Non-pigmented ciliary epithelial cell (primary cell): ENCODE measurements at places on chromosomes 4 and X.

GRCh38 chr4:90142081-90142480, 14.9 kb downstream of the CCSER1 start:
- no peak for DNase-seq

DNA sequence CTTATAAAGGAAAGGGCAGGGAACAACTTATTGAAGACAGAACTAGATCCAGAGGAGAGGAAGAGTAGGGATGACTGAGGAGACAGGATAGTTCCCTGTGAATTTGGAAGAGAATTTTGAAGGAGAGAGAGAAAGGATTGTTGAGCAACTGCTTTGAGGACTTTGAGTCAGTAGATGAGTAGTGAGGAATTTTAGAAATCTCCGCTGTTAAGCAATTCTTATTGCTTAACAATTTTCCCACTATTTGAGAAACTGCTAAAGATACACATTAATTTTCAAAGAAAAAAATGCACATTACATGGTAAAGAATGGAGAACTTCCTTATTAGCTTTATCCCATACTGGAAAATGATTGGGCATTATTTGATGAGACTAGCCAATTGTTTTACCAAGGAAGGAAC, 116.3 kb upstream of the NRK start:
- no peak for DNase-seq

GRCh38 chrX:141928432-141928831, 24.7 kb downstream of the MAGEC1 start:
- no peak for DNase-seq

- no peak for DNase-seq
Measured at GRCh38 chrX:145405012-145405411, 157.7 kb downstream of the SPANXN1 start.

DNA sequence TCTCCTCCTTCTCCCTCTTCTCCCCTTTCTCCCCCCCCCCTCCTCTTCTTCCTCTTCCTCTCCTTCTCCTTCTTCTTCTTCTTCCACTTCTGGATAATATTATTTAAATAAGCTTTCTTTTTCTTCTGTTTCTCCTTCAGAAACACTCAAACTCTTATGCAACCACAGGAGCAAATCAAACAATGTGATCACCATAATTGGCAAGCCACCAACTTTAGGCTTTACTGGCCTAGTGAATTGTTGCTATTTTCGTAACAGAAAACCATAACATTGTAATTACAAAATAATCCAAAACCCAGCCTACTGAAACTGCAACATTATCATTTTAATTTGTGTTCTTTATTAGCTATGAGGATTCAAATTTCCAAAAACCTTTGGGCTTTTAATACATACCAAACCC, 14.3 kb downstream of the DCAF8L1 start:
- peak; percentile 2 for DNase-seq

GRCh38 chr4:91222014-91222413, 1081.8 kb upstream of the GRID2 start:
- no peak for DNase-seq

DNA sequence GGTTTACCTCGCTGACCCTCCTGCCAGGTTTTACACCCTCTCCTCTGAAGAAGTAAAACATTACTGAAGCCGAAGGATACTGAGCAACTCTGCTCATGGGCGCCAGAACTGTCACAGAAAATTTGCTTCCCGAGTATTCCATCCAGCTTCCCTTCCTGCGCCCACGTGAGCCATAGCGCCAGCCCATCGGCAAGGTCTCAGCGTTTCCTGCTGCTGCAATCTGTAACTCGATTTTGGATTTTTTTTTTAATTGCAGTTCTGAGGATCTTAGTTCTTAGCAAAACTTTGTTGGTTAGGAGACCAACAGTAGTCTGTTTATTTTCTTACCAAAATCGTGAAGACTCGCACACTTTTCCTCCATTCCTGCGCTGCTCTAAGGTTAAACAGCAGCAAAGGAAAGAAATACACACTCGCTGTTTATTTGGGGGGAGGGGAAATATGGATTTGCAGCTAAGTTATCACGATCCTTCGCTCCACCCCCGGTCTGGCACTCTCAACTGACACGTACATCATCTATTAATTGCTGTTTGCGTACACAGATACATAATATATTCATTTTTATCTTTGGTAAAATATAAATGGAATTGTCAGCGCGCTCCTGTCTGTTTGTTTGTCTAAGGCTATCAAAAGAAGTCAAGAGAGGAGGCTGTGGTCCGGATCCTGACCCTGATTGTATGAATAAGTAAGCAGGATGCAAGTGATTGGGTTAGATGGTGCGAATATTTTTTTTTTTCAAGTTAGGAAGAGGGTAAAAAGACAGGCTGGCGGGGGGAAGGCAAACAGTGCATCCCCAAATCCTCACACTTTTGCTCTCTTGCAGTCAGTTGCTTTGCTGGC, at the start of gene TLL1:
Gene TLL1, plus strand, starts transcription at position 777 of the 837 bp plus-strand sequence. CDS start 668 bp downstream, outside the sequence.
- no peak for DNase-seq

DNA sequence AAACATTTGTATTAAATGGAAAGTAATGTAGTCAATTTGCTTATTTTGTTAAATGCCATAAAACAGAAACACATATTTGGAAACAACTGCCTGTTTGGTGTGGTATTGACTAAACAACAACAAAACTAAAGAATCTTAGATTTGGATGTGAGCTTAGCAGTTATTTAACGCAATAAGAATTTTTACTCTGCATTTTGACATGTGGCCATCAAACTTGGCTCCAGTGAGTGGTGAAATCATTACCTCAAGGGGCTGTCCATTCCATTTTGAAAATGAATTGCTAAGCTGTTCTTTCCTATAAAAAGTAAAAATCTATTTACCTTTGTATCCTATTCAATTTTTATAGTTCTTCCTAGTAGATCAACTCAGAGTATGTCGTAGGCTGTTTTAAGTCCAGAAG, 84.2 kb downstream of the DKK2 start:
- no peak for DNase-seq

- DNase-seq = no peak
Measured at GRCh38 chrX:153829799-153830639, at the start of gene PDZD4. TSS of gene PDZD4 (minus strand) at chrX:153830544. CDS start at chrX:153830298, 246 bp downstream.

DNA sequence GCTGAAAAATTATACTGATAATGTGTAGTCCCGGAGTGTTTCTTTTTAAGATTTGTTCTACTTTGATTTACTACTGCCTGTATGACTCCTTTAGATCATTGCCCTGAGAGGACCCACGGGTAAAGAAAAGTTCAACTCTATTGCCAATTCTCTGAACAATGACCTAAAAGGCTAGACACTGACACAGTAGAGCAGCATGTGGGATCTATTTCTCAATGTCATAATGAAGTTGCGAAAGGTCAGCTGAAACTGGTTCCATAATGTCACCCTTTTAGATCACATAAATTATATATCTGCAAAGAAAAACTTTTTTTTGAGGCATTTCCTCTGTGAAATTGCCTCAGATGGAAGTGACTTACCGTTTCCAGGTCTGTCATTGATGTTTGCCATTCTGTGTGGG, 67.4 kb downstream of the GLRB start:
- no peak for DNase-seq

DNA sequence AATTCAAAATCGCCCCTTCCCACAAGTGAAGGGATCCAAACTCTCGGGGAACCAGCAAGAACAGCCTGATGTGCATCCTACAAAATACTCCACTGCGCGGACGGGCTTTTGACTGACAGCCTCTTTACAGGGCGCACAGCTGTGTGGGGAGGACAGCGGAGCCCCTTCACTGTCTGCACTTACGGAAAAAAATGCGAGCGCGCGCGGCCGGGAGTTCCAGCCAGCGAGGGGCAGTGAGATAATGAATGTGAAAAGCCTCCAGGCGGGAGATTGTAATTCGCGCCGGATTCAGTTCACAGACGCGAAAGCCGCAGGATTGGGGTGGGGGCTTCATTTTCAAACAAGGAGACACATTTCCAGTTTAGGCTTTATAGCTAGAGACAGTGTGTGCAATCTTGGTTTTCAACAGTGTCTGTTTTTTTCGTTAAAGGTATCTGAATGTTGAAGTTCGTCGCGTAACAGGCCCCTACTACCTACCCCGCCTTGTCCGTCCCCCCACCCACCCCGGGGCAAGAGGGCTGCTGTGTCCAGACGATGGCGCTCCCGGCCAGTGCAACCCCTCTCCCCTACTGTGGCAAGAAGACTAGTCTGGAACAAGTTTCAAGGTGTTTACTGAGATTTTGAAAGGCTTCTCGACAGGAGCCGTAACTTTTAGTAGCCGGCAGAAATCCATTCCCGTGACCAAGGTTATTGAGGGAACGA, 1.7 kb upstream of the GPR50 start:
- DNase-seq = no peak

DNA sequence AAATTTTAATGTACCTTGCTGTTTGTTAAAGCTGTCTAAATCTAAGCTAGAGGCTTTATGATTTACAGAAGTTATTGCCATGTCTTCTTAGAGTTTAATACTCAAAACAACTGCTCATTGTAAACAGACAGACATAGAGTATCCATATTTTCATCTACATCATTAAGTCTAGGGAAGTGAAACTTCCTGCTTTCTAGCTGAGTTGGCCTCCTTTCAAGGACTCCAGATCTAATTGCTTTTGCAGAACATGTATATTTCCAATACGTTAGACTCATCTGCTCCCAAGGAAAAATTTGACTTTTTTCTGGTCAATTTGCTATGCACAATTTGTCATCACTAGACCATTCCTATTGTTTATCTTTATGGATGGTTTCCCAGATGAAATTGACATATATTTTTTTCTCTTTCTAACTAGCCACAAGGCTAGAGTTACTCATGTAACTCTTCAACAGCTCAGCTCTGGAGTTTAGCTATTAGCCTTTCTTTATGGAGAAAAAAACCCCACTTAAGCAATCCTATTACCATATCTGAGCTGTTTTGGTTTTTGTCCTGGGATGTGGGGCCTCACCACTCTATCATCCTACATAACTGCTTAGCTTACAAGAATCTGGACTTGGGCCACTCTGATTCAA, 122.9 kb downstream of the PPA2 start:
- DNase-seq = peak; percentile 18

GRCh38 chr4:187380181-187380581, 615.4 kb upstream of the ZFP42 start:
- DNase-seq = no peak

GRCh38 chr4:105075045-105075444, 71.6 kb upstream of the TET2 start:
- no peak for DNase-seq

DNA sequence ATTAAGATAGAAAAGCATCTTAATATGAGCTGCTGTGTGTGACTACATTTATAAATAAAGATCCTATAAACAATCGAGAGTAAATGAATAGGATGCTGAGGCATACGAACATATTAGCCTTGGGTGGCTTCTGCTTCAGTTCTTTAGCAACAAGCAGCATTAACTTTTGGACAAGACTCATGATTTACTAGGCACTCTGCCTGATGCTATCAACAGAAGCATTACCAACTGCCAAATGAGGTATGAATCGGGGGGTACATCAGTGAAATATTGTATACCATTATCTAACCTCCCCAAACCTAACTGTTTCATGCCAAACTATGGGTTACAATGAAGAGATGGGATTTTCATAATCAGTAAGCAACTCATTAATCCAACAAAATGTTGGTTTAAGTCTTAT, 113.1 kb downstream of the RAB28 start:
- no peak for DNase-seq

GRCh38 chrX:72027914-72028307, 103.8 kb downstream of the RTL5 start:
- DNase-seq = no peak

DNA sequence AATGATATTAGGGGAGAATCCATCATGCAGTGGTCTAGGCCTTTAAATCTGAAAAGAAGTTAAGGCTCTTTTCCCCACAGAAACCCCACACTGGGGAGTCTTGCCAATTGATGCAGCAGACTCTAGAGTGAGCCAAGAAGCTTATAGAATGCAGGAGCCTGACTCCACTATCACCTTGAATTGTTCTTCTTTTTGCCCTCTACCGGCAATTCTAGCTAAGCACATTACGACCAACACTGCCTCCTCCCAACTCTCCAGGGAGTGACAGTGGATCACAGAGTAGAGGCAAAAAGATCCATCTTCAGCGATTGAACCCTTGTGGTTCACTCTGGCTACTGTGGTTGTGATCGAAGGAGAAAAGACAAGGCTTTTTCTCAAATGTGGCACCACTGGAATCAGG, 331.5 kb downstream of the NKX6-1 start:
- DNase-seq = no peak

GRCh38 chr4:185709802-185710486, 102.0 kb downstream of the SORBS2 start:
- DNase-seq = no peak
